ENCODE measurements at places on chromosomes 5 and 9.

GRCh38 chr5:35345222-35345621 is 114.9 kb upstream of the PRLR start:
- no peak for DNase-seq

- DNase-seq: peak; percentile 42
Measured at GRCh38 chr5:175709276-175709781, 51.5 kb downstream of the HRH2 start.

DNA sequence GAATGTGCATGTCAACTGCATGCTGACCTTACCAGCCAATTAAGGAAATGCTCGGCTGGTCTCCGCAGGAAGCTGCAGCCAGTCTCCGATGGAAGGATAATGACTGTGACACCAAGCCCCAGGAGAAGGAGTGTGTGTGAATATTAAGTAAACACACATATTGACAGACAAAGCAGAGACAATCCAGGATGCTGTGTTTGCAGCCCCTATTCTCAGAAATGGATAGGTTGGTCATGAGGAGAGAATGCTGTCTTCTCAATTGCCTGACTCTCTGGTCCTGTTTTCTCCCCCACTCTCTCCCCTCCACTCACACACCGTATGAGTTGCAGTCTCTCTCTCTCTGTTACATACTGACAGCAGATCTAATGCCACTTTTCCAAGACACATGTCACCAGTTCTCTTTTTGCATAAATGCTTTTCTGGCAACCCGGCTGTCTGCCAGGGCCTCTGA is 85.7 kb downstream of the EPB41L4A start:
- no peak for DNase-seq

- no peak for DNase-seq
Measured at GRCh38 chr9:129472651-129473102, 148.2 kb downstream of the C9orf50 start.

DNA sequence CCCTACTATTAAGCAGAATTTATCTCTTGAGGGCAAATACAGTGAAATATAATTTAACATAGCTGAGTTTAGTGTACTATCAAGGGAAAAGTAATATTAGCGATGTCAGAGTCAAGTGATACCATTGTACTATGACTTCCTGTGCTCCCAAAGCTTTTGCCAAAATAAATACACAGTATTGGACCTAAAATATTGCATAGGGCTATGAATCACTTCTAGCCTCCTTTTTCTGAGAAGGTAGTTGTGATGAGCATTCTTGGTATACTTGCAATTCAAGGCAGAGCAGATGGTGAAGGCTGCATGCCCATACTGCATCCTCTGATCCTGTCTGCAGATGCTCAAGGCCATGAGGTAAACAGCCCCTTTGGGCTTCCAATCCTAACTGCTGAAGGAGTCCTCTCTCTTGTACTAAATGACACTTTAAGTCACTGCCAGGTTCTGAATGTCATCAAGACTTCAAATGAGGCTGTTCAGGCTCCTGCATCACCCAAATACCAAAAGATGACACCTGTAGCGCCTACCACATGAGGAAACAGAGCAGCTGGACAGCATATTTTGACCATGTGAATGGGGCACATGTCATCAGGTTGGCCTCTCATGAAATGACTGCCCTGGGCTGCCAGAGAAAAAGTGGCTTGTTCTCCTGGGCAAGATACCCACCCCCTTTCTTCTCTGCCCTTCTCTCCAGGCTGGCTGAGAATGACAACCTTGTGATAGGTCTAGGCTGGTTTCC is 29.7 kb upstream of the PPP2CA start:
- DNase-seq: no peak

DNA sequence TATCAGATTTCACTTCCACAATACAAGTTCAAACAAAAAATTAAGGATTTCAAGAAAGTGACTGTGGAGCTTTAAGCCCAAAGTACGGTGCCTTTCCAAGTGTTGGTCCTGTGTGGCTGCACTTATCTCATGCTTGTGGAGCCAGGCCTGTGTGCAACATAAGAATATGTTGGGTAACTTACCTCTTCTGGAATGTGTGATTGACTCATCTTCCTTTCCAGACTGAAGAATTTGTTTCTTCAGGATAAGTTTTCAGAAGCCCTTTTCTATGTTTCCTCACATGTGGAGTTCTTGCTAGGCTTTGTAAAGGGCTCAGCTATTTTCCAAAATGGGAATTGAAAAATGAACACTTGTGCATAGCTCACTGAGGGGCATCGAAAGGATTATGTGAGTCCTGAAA is 485.1 kb upstream of the PAPPA start:
- DNase-seq: no peak

DNA sequence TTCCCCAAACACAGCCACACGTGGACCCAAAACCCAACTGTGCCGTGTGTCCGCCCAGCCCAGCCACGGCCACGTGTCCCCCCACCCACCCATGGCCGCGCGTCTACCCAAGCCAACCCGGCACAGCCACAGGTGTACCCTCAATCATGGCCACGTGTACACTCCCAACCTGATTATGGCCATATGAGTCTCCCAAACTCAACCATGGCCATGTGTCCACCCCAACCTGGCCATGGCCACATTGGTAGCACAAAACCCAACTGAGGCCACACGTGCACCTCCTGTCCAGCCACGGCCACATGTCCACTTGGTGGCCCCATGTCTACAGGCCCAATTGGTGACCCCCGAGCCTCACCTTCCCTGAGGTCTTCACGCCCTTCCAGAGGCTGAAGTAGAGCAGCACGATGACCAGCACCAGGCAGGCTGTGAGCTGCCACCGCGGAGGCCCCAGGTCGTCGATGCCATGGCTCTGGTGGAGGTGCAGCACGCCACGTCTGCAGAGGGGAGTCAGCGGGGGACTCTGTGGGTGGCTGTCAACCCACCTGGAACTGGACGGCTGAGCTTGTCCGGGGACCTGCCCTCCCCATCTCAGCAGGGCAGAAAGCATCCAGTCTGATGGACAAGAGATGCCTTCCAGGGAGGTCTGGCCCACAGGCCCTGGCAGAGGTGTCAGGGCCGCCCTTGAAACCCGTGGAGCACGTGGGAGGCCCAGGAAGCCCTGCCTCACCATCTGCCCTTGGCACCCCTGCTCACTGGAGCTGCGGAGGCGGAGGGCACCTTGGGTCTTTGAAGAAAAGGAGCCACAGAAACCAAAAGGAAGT is 23.5 kb downstream of the SLC6A3 start:
- DNase-seq: peak; percentile 38

DNA sequence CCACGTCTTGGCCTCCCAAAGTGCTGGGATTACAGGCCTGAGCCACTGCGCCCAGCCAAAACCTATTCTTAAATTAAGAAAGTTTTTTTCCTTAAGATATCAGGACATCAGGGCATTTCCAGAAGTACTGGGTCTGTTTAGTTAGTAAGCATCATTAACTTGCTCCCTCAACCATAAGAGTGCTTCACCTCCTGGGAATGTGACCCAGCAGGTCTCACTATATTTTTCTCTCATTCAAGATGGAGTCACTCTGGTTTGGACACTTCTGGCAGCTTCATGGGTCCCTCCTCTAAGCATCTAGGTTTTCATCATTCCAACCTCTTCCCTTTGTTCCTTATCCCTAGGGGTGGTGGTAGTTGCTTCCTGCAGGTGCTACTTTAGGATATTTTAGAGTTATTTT is 10.3 kb upstream of the BRD3OS start:
- no peak for DNase-seq

DNA sequence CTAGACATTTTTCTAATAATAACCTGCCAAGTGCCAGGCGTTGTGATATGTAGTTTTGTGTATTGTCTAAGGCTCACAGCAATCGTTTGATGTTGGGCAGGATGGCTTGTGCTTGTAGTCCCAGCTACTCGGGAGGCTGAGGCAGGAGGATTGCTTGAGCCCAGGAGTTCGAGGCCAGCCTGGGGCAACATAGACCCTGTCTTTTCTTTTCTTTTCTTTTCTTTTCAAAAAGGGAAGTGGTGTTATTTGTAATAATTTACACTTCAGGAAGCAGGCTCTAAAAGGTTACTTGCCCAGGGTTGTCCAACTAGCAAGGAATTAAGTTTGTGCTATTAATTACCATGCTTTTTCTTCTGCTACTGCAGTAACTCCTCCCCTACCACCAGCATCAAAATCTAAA is 3.2 kb downstream of the ZNF131 start:
- no peak for DNase-seq

GRCh38 chr9:124423155-124423554 is 7.9 kb upstream of the PSMB7 start:
- no peak for DNase-seq

DNA sequence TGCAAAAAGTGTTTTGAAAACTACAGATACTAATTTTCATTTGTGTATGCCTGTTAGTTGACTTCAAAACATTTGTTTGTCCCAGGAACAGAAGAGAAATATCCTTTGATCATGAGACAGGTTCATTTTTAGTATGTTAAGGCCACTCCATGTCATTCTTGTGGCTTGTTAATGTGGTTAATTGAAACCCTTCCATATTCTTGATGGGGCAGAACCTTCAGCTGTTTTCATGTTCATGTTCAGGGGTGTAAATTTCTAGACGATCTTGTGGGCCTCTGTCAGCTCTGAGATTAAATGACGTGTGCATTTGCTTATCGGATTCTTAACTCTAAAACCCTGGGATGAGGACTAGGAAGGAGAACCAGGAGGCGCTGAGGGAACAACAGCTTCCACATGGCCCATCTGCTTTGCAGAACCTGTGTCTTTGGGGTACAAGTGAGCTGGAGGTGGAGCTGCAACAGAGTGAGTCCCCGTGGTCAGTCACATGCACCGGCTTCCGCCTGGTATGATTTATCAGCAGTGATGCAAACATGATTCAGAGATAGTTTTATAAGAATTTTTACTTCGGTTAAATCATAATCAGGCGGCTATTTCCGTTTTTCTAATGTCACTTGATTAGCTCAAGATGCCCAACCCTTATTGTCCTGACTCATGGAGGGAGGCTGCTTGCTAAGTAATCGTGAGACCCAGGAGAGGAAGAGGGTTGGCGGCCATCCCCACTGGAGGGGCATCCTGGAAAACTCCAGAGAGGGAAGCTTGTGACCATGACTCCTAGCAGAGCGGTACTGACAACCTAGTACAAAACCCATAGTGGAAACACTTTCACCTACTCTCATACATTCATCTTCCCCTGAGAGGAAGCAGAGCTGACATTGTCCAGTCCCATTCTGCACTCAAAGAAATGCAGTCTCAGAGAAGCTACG is 138.4 kb downstream of the C9orf152 start:
- no peak for DNase-seq

GRCh38 chr9:16986556-16986955 is 116.1 kb upstream of the BNC2 start:
- no peak for DNase-seq

GRCh38 chr5:142847898-142848790 is 78.0 kb downstream of the ARHGAP26 start:
- no peak for DNase-seq

DNA sequence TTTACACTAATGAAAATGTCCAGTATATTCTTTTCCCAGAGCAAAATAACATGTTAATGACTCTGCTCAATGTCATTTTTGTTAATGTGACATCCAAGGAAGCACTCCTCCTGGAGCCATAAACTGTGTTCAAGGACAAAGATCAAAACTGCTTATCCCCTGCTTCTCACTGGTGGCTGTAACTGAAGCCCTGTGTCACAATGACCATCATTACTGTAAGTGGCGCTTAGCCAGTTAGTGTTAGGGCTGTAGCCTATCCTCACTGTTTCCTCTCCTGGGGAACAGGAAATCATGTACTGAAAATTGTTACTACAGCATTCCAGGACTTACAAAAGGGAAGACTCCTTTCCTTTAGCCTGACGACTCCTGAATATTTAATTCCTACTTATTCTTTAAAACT is 71.7 kb upstream of the COX7C start:
- no peak for DNase-seq

- no peak for DNase-seq
Measured at GRCh38 chr9:87197349-87198130, 250.2 kb upstream of the GAS1 start.

DNA sequence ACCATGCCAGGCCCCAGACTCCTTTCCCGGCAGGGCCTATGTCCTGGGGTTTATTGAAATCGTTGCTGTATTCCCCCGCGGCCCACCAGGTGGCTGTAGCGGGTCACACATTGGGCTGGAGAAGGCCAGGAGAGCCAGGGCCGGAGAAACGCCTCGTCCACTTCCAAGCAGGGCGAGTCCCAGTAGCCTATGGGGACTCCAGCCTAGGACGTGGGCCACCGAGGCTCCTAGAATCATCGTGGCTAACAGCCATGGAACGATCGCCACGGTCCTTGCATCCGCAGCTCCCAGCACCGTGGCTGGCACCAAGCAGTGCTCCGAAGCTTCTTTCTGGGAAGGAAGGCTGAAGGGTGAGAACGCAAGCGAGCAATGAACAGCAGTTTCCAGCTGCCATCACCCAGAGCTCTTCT is 87.7 kb downstream of the ENTREP1 start:
- no peak for DNase-seq

DNA sequence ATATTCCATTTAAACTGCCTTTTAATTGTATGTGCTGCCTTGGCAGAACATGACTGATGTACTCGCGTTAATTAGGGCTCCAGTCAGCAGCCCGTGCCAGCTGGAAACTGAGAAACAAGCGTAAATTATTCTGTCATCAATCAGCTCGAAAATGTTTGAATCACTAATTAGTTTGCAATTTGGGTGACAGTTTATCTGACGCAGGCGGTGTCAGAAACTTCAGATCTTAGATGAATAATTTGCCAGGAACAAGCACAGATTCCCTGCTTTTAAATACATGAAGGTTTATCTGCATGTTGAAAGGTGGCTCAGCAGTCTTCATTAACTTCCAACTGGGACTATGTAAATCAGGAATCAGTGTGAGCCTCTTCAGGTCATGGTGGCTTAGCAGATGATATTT is 176.0 kb upstream of the TLE4 start:
- no peak for DNase-seq

- no peak for DNase-seq
Measured at GRCh38 chr9:105457560-105458294, 9.9 kb downstream of the FSD1L start.

DNA sequence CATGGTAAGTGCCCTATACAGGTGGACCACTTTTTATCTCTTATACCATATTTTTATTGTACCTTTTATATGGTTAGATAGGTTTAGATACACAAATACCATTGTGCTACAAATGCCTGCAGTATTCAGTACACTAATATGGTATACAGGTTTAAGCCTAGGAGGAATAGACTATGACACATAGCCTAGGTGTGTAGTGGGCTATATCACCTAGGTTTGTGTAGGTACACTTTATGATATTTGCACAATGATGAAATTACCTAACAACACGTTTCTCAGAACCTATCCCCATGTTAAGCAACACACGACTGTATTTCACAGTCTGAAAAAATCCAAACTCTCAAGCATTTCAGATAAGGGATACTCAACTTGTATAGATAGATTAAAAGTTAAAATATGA is 9.6 kb upstream of the PHF24 start:
- no peak for DNase-seq

Measured in Peyer's patch (tissue), 4 donors.